ENCODE measurements at places on chromosomes 3 and 15.

DNA sequence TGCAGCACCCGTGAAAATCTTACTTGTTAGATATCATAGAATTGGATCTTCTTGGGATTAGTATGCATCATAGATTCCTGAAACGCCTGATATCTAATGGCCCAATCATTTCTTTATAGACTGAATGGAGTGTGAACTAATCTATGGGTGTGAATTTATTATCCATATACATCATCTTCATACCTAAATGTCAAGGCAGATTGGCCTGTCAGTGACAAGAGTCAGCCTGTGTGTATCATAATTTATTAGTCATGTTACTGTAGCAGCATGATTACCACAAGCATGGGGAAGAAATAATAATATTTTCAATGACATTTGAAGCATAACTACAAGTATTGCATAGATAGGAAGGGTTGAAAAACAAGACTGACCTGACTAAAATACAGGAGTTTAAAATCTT, 235.8 kb downstream of the RAP2B start:
- no peak for DNase-seq

DNA sequence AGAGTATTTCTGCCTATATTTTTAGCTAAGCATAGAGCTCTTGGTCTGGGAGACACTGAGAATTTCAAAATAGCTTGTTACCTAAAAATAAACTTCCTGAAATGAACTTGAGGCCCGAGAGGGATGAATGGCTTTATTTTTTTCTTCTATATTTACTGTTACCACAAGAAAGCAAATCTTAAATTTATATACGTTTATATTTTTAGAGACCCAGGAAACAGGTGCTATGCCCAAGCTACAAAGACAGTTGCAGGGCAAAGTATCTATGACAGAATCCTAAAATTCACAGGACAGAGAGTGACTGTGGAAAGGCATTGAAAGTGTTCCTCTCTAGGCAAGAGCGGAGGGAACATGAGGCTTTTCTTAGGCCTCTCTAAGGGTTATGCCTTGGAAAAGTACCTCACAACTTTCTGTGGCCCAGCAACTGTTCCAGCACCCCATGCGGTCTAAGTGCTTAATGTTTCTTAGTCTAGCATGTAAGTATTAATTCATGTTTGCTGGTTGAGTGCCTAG, 36.5 kb downstream of the TGFBR2 start:
- no peak for DNase-seq

- peak; percentile 13 for DNase-seq
These were observed 595.8 kb downstream of the NLGN1 start for GRCh38 chr3:173993299-173993698.

DNA sequence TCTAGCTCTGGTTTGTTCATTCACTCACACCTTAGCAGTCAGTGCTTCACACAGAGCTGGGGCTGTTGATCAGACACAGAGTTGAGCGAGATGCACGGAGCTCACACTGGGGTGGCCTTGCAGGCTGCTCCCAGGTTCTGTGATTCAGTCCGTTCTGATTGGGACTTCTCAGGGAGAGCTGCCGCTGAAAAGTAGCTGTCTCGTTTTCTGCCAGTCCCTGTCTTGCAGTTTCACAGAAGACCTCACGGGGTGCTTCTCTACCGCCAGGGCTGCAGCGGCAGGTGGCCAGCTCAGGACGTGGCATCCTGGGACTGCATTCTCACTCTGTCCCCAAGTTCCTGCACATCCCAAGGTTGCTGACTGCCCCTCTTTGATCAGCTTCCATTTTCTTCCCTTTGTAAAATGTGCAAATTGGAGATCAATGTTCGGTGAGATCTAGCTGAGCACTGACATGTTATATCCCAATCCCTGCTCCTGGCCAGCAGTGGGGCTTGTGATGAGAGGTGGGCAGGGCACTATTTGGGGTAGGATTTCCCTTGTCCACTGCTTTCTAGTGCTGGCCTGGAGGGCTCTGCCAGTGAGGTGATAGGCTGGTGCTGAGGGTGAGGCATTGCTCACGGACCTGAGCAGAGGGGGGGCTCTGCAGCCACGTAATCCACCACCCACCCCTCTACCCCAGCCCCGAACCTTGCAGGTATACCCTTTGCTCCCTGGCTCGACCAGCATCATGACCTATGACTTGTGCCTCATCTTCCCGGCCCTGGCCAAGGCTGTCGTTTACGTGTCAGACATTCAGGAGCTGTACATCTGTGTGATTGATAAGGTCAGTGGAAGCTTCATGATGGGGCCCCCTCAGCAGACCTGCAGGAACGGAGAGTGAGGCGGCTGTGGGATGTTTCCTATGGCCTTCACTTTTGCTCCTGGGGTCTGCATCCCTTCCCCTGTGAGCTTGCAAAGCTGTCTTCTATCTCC, 5.3 kb upstream of the TXNRD3 start:
- DNase-seq: no peak

GRCh38 chr3:195768831-195769303, 42.9 kb downstream of the MUC4 start:
- DNase-seq: no peak

DNA sequence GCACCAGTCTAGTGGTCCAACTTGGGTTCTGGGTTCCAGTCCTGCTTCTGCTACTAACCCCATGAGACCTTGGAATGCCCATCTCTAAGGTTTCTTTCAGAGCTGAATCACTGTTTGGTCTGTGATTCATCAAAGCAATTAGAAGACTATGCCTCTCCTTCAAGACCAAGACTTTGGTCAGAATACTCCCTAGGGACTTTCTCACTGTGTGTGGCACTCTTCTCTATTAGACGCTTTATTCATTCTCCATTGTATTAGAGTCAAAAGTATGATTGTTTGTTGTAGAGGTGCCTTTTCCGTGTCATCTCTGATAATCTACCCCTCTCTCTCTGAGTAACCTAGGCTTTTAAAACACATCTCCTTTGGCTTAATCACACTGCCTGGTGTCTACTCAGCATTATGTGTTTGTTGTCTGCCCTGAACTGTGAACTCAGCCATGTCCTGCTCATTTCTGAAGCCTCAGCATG, 90.5 kb downstream of the LPP start:
- DNase-seq: no peak

- DNase-seq: no peak
These were observed 20.7 kb upstream of the SSR3 start for GRCh38 chr3:156575641-156576040.

DNA sequence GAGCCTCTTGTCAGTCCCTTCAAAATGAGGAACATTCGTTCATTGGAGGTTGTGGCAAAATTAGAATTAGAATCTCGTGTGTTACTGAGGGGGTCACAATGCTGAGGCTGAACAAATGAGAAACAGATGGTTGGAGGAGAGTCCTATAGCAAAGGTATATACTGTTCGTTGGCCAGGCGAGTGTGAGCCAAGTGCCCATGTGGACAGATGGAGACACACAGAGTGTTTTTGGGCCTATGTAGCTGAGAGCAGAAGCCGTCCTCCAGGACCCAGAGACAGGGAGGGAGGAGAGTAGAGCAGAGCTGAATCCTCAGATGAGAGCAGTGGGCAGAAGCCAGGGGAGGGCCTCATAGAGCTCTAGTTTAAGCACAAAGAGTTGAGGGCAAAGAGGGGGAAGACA, 98.9 kb downstream of the NR1D2 start:
- no peak for DNase-seq

GRCh38 chr15:42151141-42151561, 5.3 kb downstream of the PLA2G4F start:
- no peak for DNase-seq

GRCh38 chr3:71134521-71134920, 449.0 kb downstream of the FOXP1 start:
- no peak for DNase-seq

DNA sequence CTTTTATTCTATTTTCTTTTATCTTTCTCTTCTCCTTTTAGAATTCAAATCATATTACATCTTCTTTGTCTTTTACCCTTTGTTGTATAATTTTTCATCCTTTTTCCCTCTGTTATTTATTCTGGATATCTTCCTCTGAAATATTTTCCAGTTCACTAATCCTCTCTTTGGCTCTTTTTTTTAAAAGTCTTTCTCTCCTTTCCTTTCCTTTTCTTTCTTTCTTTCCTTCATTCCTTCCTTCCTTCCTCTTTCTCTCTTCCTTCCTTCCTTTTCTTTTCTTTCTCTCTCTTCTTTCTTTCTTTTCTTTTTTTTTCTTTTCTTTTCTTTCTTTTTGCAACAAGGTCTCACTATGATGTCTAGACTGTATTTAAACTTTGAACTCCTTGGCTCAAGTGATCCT, 9.3 kb downstream of the SUSD5 start:
- no peak for DNase-seq
